Left lobe of liver (tissue), 2 donors: ENCODE measurements at places on chromosomes 3 and 15. TPM values are rescaled to one million over a fixed set of nuclear protein-coding genes. Genes with fewer than 3 reads are reported as not detected.

HRG gene
- 324 TPM for total RNA-seq

GOLGA8S gene
- 0.35 TPM for total RNA-seq

RRP9 gene
- 7.6 TPM for total RNA-seq

HCLS1 gene
- 15.4 TPM for total RNA-seq

BFSP2 gene
- total RNA-seq, result not detected

SYNPR gene
- total RNA-seq, result not detected

CERS3 gene
- not detected for total RNA-seq

VEPH1 gene
- 0.58 TPM for total RNA-seq

TMEM266 gene
- not detected for total RNA-seq

KLF15 gene
- 105 TPM for total RNA-seq

CEMIP gene
- 0.50 TPM for total RNA-seq

EFCC1 gene
- 0.53 TPM for total RNA-seq

IGSF10 gene
- total RNA-seq, result 0.28 TPM

BOC gene
- 0.50 TPM for total RNA-seq

RASGRF1 gene
- not detected for total RNA-seq

CAMP gene
- 0.40 TPM for total RNA-seq

APOD gene
- total RNA-seq, result 0.25 TPM

MST1R gene
- total RNA-seq, result 1.3 TPM

ZNF770 gene
- 28.3 TPM for total RNA-seq

NRG4 gene
- 3.2 TPM for total RNA-seq

TMEM41A gene
- 18.5 TPM for total RNA-seq

TLR9 gene
- total RNA-seq, result not detected

GASK1A gene
- total RNA-seq, result 19.9 TPM

ANO10 gene
- total RNA-seq, result 11.4 TPM

SLC22A14 gene
- total RNA-seq, result not detected

ZMAT3 gene
- total RNA-seq, result 6.8 TPM

TMEM207 gene
- not detected for total RNA-seq

C2CD4B gene
- 0.75 TPM for total RNA-seq

CHSY1 gene
- total RNA-seq, result 6.3 TPM

ITGA11 gene
- 0.88 TPM for total RNA-seq

GABRR3 gene
- not detected for total RNA-seq

ADGRG7 gene
- 17.0 TPM for total RNA-seq

ALDH1A2 gene
- total RNA-seq, result 29.0 TPM

NEK10 gene
- total RNA-seq, result 2.4 TPM

HTR3E gene
- not detected for total RNA-seq

TTC23 gene
- 9.0 TPM for total RNA-seq

TRPC1 gene
- total RNA-seq, result 0.43 TPM

KNG1 gene
- total RNA-seq, result 1,019 TPM

GOLGA8T gene
- total RNA-seq, result 0.30 TPM

ST3GAL6 gene
- 41.8 TPM for total RNA-seq

CSTA gene
- 8.8 TPM for total RNA-seq

GATM gene
- 570 TPM for total RNA-seq

EXD1 gene
- total RNA-seq, result not detected

CNTN6 gene
- total RNA-seq, result not detected

SI gene
- not detected for total RNA-seq

PLSCR2 gene
- not detected for total RNA-seq

LTF gene
- total RNA-seq, result 1.7 TPM

MEIS2 gene
- 9.1 TPM for total RNA-seq

STRIT1 gene
- not detected for total RNA-seq

ACTC1 gene
- not detected for total RNA-seq

DGKG gene
- total RNA-seq, result 1.4 TPM

PSTPIP1 gene
- 1.5 TPM for total RNA-seq
